NCI-H2171 treated with DMSO at 0.1 percent for 48 hours (cell line): ENCODE measurements at places on chromosomes 7 and 10.

GRCh38 chr7:1545417-1546246, 10.4 kb downstream of the TMEM184A start:
- no peak for DNase-seq

GRCh38 chr10:5816170-5816569, 2.9 kb upstream of the GDI2 start:
- no peak for DNase-seq

DNA sequence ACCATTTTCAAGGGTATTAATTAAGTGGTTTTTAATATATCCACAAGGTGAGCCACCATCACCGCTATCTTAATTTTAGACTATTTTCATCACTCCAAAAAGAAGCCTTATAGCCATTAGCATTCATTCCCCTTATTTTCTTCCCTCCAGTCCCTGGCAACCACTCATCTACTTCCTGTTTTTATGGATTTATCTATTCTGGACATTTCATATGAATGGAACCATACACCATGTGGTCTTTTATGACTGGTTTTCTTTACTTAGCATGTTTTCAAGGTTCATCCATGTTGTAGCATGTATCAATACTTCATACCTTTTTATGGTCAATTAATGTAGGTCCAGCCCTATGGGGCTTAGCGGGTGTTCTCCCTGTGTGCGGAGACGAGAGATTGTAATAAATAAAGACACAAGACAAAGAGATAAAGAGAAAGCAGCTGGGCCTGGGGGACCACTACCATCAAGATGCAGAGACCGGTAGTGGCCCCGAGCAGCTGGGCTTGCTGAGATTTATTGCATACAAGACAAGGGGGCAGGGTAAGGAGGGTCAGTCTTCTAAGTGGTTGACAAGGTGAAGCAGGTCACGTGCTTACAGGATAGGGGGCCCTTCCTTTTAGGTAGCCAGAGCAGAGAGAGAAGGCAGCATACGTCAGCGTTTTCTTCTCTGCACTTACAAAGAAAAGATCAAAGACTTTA, 14.6 kb downstream of the WBP1L start:
- no peak for DNase-seq

DNA sequence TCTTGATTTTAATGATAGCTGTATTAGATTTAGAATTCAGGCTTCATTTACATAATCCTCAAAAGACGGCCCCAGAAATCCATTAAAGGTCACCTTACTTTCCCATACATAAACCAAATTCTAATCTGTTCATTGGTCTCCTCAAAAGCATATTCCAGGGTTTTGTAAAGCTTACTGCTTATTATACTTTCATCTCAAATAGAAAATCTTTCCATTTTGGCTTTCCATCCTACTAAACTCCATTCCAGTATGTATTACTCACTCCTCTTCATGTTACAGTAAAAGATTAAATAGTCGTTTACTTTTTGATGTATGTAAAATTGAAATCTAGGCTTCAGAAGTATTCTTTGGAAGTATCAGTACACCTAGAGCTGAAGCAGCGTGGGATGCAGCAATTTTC, 143.5 kb upstream of the LRRN3 start:
- DNase-seq = no peak

DNA sequence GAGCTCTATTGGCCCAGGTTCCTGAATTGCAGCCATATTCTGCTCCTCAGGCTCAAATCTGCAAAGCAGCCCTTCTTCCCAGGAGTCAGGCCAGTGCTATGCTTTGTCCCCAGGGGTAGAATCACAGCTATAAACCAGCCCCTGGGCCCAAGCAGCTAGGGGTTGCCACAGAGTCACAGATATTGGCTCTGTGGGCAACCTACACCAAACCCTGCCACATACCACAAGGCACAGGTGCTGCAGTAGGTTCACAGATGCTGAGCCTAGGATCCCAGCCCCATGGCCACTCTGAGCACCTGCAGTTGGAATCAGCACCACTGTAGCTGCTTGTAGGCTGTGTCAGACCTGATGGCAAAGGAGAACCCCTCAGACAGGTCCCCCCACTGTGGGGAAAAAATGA, 43.1 kb upstream of the CAMK2B start:
- no peak for DNase-seq

DNA sequence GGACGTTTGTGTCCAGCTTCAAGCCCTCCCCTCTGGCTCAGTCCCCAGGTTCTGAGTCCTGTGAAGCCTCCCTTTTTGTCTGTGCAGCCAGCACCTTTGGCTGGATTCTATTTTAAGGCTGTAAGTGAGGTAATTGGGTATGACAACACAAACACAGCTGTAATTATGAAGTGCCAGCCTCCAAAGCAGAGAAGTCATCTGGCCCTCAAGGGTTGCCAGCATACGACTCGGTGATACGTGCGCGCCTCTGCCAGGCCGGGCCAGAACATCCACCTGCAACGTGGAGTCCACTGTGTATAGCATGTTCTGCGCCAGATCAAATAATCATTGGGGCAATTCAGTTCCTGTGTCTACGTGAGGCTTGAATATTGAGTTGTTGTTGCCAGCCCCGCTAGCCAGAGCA, 6.7 kb upstream of the FAM180A start:
- DNase-seq = no peak

GRCh38 chr10:30831426-30831825, 200.2 kb downstream of the ZNF438 start:
- DNase-seq = no peak

- DNase-seq = no peak
These were observed 232.3 kb upstream of the MKLN1 start for GRCh38 chr7:131095346-131095745.

DNA sequence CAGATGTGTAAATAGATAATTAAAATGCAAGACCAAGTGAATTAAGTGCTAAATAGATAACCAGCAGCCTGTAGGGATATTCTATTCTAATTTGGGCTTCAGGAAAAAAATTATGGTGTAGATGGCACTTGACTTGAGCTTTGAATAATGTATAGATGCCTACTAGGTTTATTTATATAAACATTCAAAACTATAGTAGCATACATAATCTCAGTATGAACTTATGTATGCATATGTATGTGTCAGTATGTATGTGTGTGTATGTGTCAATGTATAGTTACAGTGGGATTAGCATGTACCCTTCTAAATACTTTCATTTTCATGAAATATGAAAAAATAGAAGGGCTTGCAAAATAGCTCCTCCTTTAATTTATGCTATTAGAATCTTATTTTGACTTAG, 207.3 kb upstream of the PPP1R3A start:
- no peak for DNase-seq

GRCh38 chr7:139574618-139575337, 51.3 kb downstream of the CLEC2L start:
- DNase-seq = no peak

- no peak for DNase-seq
These were observed 42.1 kb downstream of the EBF3 start for GRCh38 chr10:129921801-129922597.

GRCh38 chr7:93279541-93279940, 47.4 kb downstream of the VPS50 start:
- DNase-seq = no peak

GRCh38 chr7:113331155-113331898, 213.0 kb upstream of the SMIM30 start:
- DNase-seq = peak; percentile 41

GRCh38 chr7:98297626-98298286, 16.3 kb downstream of the BRI3 start:
- DNase-seq = no peak

DNA sequence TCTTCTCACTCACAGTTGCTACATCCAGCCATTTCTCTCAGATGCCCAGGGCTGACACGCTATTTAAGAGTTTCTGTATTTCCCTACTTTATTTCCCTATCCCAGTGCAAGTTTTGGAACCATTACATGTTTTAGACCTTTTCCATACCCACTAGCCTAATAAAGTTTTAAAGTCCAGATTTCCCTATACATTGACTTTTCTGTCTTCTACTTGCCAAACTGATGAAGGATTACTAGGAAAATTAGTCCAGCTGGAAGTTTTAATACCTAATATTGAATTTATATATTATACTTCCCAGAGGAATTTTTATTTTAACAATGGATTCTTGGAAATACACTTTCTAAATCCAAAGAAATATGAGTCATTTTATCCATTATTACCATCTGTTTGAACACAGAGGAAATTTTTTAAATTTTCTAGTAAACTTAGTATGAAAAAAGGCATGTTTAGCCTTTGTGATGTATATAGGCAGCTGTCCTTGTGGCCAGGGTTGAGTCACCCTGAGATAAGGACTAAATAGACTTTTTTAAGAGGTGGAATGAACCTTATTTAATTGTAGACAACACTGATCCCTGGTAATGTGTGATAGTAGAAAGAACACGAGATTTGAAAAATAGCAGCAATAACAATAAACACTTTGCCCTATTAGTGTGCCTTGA, 205.0 kb downstream of the TFEC start:
- no peak for DNase-seq

- no peak for DNase-seq
These were observed 68.4 kb upstream of the OIT3 start for GRCh38 chr10:72825163-72825562.

DNA sequence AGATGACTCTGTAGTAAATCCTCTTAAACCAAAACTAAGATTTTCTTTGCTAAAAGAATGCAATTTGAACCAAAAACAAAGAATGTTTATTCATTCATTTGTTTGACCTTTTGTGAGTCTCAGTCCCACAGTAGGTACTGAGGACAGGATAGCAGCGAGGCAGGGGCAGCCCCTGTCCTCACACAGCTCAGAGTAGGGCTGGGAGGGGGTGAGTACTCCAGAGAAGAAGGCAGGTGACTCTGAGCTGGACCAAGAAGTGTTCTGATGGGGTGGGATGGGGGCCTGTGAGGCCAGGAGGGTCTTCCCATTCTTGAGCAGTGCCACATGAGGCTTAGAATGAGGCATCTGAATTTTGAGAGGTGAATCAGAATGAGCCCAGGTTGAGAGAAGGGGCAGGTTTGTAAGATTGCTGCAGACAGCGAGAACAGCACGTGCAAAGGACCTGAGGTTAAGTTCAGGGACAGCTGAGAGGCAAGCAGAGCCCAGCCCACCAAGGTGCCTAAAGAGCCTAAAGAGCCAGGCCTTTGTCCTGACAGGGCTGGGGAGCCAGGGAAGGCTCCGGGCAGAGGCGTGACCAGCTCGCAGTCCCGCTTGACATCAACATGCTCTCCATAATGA, 56.9 kb upstream of the CHST15 start:
- no peak for DNase-seq
